ENCODE measurements at places on chromosomes 7 and 10. TPM values are rescaled to one million over a fixed set of nuclear protein-coding genes. Genes with fewer than 3 reads are reported as not detected.
A peak's percentile ranks its signal among the peaks of the same experiment; 100 is the strongest.

Gene SCIN
- total RNA-seq: not detected

Gene RAPGEF5
- total RNA-seq: 0.28 TPM

Gene SPDYE5
- total RNA-seq: not detected

Gene COL17A1
- total RNA-seq: 0.83 TPM

Gene PPP1R9A
- not detected for total RNA-seq

Gene PCBD1
- 15.8 TPM for total RNA-seq

DNA sequence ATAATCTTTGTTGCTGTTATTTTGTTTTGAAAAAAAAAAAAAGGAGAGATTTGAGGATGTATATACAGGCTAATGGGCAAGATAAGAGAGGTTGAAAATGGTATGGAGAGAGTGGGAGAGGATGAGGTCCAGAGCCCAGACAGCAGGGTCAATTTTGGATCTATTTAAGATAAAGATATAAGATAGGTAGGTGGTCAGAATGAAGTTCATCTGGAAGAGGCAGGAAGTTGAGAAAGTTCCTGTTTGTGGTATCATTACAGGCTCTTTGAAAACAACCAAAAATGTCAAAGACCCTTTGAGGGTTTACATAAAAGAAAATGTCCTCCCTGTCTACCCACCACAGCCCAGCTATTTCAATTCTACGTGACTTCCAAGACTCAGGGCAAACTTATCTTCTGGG, 7.5 kb downstream of the CEP41 start:
- DNase-seq: no peak

DNA sequence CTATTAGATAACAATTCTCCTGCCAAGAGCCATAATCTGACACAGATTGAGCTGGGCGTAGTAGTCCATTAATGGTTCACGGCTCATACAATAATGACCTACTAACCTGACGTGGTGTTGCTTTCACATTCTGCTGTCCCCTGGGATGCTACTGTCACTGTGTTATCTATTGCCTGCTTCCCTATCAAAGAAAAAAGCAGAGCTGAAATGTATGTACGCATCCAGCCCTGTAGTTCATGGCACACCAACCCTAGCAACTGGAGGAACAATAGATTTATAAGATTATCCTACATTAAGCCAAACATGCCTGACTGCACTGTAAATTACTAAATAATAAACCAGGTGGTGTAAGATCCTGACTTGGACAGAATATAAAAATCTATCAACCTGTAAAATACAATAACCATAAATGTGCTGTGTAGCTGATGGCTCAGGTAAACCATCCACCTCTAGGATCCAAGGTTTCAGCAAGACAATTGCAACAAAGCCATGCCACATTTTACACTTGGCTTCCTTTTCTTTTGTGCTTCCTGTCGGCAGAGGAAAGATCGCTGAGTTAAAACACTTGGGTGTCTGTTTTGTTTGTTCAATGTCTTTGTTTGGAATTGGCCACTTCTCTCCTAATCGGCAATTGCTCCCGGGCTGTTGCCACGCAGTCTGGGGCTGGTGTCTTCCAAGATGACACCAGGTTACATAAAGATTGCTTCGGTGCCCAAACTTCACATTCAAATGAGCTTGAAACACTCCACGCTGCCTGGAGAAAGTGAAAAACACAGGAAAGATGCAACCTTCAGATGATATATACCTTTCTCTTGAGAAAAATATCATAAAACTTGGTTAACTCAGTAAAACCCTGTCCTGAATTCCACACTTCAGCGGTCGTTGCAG, 143.9 kb upstream of the MGMT start:
- DNase-seq: no peak

DNA sequence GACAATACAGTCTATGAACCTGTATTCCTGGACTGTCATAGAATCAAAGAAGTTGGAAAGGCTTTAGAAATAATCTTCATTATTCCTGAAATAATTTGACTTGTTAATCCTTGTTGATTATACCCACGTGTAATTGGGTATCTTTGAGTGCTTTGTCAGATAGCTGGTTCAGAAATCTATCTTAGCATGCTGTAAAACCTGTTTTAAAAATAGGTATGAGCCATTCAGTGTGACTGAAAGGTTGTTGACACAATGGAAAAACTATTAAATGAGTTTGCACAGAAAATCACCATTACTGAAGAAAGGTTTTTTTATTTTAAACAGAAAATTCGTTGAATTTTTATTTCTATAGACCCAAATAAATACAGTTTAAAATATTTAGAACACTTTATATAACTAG, 38.7 kb downstream of the PHTF2 start:
- DNase-seq: no peak

DNA sequence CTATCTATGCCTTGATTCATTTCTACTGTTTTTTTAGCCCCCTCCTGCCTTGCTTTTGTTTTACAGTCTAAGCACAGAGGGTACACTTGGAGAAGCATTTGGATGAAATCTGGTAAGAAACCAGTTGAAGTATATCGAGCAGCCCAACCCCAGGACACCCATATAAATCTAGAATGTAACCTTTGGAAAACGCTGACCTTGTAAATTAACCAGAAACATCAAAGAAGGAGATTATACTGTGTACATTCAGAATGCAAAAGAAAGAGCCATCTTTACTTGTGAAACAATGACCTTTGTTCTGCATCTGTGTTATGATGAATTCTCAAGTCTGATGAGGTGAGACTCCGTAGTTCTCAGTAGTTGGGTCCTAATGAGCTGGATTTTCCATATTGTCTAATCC, 49.3 kb upstream of the RAB18 start:
- DNase-seq: no peak

- DNase-seq: peak; percentile 13
Observed at GRCh38 chr10:25017154-25017590, 760 bp downstream of the THNSL1 start.

GRCh38 chr7:40711706-40712105, 576.9 kb downstream of the SUGCT start:
- DNase-seq: no peak

Data from IMR-90 (cell line).